ENCODE measurements at places on chromosomes 13 and 19.

- DNase-seq, result no peak
Measured at GRCh38 chr13:108060111-108060510, 155.2 kb downstream of the LIG4 start.

DNA sequence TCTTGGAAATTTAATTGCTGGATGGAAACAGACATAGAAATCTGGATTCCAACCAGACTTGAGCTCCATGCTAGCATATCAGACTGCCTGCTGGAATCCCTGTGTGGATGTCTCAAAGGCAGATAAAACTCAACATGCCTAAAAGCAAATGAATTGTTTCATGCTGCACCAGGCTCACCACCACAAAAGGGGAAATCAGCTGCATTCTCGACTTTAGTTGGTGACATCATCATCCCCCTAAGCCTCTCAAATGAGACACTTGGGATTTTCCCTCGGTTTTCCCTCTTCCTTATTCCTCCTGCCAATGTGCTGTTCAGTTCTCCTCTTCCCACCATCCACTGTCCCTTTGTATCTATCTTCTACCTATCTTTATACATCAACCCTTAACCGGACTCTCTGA lies 134.3 kb downstream of the ZDHHC20 start:
- DNase-seq, result no peak

GRCh38 chr13:32042551-32042950 lies 11.0 kb downstream of the FRY start:
- no peak for DNase-seq

GRCh38 chr19:45173816-45174215 lies 4.2 kb downstream of the TRAPPC6A start:
- no peak for DNase-seq

DNA sequence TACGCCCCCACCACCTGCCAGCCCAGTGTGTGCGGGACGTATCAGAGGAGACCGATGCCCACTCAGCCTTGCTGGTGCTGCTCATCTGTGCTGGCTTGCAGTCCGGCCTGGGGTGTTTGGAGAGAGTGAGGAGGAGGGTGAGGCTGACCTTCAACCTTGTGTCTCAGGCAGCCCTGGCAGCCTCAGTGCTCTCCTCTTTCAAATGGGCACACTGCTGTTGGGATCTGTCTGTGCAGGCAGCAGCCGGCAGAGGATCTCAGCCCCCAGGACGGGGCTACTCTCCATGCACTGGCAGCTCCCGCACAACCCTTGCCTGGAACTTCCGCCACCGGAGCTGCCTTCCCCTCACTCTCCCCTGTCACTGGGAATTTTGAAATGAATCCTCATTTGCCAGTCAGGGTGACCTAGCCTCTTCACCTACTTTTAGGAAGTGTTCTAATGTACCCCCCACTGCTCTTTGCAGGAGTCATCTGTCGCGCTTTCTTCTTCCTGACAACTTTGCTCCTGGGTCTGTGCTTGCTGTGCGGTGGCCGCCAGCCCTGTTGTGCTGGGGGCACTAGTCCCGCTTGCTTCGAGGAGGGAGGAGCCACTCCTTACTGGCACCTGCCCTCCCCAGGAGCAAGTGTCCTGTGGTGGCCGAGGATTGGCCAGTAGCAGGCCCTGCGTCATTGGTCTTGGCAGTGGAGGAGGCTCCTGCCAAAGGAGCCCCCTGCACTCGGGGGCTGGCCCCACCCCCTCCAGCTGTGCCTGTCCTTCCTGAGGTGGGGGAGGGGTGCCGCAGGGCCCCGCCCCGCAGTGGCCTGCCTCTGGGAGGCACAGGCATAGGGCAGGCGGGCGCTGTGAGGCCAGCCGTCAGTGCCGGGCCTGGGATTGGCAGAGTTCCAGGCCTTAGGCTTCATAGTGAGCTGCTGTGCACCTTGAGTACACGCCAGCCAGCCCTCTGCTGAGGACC lies 53.4 kb downstream of the TSSK6 start:
- peak; percentile 87 for DNase-seq

- DNase-seq, result no peak
Measured at GRCh38 chr19:16361926-16362325, 37.3 kb downstream of the KLF2 start.

- DNase-seq, result no peak
Measured at GRCh38 chr13:36717966-36718545, 44.2 kb downstream of the SERTM1 start.

GRCh38 chr19:47661611-47662010 lies 51.6 kb upstream of the EHD2 start:
- no peak for DNase-seq

DNA sequence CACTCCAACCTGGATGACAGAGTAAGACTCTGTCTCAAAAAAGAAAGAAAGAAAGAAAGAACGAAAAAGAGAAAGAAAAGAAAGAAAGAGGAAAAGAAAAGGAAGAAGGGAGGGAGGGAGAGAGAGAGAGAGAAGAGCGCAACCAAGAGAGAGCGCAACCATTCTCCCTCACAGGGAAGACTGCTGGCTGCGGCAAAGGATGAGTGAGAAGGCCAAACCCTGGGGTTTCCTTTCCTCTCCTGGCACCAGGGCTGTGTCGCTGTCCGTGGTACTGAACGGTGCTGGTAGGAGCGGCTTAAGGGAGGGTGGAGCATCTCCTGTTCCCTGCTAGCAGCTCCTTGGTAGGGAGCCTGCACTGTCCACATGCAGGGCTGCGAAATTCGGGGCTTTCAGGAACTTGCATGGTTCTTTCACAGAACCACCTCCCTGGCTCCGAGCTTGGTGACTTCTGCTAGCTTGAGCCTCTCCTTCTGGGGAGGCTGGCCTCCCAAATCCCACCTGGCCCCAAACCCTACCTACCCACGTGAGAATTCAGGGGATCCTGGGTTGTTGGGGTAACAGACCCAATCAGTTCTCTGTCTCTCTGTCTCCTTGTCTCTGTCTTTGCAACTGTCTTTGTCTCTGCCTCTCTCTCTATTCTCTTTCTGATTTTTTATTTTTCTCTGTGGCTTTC lies 51.1 kb upstream of the ZNRF4 start:
- DNase-seq, result peak; percentile 89

GRCh38 chr13:74206855-74207254 lies 72.7 kb upstream of the KLF12 start:
- no peak for DNase-seq

- no peak for DNase-seq
Measured at GRCh38 chr13:83503424-83503823, 378.9 kb downstream of the SLITRK1 start.

GRCh38 chr13:19093369-19093768 lies 88.3 kb downstream of the TUBA3C start:
- no peak for DNase-seq

GRCh38 chr13:48380581-48380980 lies 32.3 kb downstream of the LPAR6 start:
- DNase-seq, result no peak

- peak; percentile 67 for DNase-seq
Measured at GRCh38 chr13:111046590-111047141, 68.4 kb upstream of the ARHGEF7 start.

- DNase-seq, result peak; percentile 71
Measured at GRCh38 chr13:51721496-51721895, 82.5 kb downstream of the DHRS12 start.

GRCh38 chr13:92346046-92346445 lies 880.6 kb upstream of the GPC6 start:
- DNase-seq, result no peak

DNA sequence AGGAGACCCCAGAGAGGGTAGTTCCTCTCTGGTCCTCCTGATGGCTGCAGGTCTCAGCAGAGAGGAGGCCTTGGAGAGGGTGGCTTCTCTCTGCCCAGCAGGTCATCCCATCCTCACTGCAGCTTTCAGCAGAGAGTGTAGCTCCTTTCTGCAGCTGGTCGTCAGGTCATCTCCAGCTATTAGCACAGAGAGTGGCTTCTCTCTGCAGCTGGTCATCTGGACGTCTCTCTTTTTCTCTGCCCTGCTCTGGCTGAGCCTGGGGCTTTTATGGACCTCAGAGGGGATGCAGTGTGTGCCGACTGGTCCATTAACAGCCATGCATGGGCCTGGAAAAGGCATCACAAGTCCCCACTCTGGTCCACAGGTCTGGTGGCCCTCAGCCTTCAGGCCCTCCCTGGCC lies 20.3 kb downstream of the TNFSF9 start:
- DNase-seq, result no peak

GRCh38 chr13:36370108-36370429 lies 23.9 kb upstream of the SPART start:
- peak; percentile 63 for DNase-seq

DNA sequence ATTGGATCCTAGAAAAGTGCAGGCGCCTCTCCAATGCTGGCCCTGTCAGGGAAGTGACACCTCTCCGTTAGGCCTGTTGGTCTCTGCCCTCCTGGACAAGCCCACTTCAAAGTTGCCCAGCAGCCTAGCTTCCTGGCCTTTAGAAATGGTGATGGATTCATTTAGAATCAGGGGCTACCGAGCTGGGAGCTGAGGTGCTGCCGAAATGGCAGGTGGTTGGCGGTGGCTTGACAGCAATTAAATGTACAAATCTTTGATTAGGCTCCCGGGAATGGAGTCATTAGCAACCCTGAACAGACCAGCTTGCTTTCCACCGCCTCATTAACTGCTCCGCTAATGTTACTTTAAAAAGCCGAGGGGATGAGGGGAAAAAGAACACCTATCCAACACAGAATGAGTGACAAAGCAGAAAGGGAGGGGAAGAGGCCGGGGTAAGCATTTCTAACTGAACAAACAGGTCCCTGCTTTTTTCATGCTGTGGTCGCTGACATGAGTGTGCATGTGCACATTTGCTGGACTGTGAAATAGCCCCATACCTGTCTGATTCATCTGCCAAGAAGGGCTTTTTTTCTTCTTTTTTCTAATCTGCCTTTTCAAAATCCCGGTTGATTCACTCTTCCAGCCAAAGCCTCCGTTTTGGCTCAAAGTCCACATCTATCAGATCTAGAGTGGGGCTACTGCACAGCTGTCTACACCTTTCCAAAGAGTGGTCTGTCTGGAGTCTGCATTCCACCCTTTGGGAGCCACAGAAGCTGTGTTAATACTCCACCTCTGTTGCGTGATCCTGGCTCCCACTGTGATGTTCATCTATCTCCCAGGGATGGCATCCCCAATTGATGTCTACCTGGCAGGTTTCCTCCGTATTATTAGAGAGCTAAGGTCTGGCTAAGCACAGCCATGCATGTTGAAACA lies 431.9 kb downstream of the COG6 start:
- no peak for DNase-seq

GRCh38 chr13:32056316-32056715 lies 24.7 kb downstream of the FRY start:
- DNase-seq, result no peak

GRCh38 chr13:95706356-95706755 lies 29.4 kb downstream of the DNAJC3 start:
- DNase-seq, result no peak

GRCh38 chr13:105948143-105948542 lies 587.3 kb downstream of the EFNB2 start:
- DNase-seq, result no peak

- DNase-seq, result no peak
Measured at GRCh38 chr19:58059671-58060078, 593 bp downstream of the ZNF135 start.

DNA sequence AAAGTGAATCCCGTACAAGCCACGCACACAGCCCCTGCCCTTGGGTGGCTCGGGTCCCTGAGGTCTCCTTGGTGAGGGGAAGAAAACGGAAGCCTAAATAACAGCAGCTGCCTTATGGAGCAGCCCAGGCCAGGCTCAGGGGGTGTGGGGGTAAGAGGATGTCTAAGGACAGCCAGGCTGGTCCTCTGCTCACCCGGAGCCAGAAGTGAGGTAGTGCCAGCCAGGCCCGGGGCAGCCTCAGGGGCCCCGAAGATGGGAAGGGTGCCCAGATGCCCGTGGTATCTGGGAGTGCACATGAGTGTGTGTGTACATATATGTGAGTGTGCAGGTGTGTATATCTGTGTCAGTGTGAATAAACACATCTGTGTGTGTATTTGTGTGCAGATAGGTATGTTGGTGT lies 38.4 kb upstream of the PEPD start:
- no peak for DNase-seq

- DNase-seq, result no peak
Measured at GRCh38 chr13:48505012-48505411, 27.9 kb downstream of the RCBTB2 start.

DNA sequence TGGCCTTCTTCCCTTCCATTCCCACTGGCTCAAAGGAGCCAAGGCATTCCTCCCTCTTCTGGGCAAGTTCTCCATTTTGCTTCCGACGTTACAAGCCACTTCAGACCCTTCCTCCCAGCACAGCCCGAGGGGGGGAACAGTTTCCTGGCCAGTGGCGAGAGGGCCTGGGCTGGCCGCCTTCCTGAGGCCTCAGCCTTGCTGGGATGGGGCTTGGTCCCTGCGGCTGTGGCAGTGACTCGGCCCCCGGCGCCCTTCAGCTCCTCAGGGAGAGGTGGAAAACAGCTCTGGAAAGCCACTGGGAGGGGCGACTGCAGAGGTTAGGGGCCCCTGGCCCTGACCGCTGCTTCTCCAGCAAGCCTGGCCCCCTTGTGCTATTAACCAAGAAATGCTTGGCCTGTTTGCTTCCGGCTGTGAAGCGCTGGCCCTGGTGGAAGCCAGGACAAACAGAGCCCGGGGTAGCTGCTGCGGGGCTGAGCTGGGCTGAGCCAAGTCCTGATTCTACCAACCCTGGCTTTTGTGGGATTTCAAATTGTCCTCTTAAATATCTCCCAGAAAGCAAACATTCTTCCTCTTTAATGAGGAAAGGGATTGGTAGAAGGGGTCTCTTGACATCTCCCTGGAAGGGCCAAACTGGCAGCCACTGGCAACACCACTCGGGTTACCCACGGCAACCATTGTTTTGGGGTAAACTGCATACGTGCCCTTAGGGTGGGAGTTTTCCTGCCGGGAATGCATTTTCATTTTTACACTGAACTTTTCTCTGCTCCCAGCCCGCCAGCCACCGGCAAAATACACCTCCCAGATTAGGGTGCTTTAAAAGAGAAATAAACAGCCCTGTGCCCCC lies 38.7 kb downstream of the C13orf46 start:
- DNase-seq, result peak; percentile 74

DNA sequence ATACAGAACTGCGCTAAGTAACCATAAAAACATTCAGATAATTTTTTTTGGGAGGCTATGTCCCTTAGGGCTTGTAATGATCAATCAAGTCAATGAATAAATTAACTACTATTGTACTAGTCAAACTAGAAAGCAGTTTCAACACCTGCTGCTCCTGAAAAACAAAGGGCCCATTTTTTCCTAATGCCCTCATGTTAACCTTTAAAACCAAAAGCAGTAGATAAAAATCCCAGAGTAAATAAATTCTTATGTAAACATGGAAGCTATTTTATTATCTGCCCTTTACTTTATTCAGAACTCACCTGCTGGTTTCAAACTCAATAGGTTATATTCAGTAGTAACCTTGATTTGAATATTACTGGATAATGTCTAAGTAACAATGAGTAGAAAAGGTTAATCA lies 159.5 kb upstream of the STARD13 start:
- no peak for DNase-seq

DNA sequence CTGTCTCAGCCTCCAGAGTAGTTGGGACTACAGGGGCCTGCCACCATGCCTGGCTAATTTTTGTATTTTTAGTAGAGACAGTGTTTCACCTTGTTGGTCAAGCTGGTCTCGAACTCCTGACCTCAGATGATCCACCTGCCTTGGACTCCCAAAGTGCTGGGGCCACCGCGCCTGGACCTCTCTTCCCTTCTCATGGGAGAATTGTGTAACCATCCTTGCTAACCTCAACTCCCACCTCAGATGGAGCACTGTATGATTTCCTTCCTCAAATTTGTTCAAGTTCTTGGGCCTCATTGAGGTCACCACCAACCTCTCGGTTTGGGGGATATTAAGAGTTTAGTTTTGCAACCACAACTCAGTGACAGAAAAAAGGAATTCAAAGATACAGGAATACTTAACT lies 10.7 kb downstream of the LILRA5 start:
- no peak for DNase-seq
